ENCODE measurements at places on chromosomes 5 and 9.

DNA sequence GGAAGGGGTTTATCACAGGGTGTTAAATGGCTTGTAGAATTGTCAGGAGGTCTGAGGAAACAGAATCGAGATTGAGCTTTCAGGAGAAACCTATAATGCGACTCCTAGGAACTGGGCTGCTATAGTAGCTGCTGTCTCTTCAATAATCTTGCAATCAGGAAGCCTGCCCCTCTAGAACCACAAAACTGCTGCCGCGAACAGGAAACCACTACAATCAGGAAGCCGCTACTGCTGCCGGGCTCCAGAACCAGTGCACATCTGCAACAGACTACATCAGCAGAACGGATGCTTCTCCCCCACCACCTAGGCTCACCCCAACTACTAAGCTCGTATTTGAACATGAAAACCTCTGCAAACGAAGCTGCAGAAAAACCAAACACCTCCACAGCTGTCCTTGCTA lies 31.6 kb downstream of the TNFSF8 start:
- no peak for DNase-seq

- no peak for DNase-seq
These were observed 41.7 kb downstream of the ICE1 start for GRCh38 chr5:5464036-5464715.

GRCh38 chr5:149674686-149675085 lies 55.4 kb upstream of the PPARGC1B start:
- no peak for DNase-seq

GRCh38 chr9:116027096-116027495 lies 126.5 kb upstream of the PAPPA start:
- no peak for DNase-seq

GRCh38 chr9:82149501-82149946 lies 161.0 kb downstream of the SPATA31D1 start:
- DNase-seq, result no peak

GRCh38 chr5:87383216-87383615 lies 29.5 kb downstream of the CCNH start:
- DNase-seq, result no peak

GRCh38 chr9:2236850-2237249 lies 221.7 kb downstream of the SMARCA2 start:
- DNase-seq, result no peak

GRCh38 chr9:80382211-80382891 lies 810.6 kb downstream of the TLE4 start:
- DNase-seq, result no peak

DNA sequence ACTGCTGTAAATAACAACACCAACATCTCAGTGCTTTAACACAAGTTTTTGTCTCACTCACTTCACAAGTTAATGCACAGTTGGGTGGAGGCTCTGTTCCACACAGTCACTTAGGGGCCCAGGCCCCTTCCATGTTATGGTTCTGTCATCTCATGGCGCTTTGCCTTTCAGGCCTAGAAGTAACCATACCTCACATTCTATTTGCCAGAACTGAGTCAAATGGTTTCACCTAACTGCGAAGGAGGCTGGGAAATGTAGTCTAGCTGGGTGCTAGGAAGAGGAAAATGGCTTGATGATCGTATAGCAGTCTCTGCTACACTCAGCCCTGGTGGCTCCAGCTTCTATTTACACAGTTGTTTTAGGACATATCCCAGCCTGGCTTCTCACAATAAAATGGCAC lies 23.1 kb upstream of the MVB12B start:
- DNase-seq, result no peak

GRCh38 chr5:73705364-73705763 lies 79.4 kb downstream of the ARHGEF28 start:
- no peak for DNase-seq

- DNase-seq, result no peak
These were observed 105.0 kb downstream of the SEMA6A start for GRCh38 chr5:116469631-116470030.

DNA sequence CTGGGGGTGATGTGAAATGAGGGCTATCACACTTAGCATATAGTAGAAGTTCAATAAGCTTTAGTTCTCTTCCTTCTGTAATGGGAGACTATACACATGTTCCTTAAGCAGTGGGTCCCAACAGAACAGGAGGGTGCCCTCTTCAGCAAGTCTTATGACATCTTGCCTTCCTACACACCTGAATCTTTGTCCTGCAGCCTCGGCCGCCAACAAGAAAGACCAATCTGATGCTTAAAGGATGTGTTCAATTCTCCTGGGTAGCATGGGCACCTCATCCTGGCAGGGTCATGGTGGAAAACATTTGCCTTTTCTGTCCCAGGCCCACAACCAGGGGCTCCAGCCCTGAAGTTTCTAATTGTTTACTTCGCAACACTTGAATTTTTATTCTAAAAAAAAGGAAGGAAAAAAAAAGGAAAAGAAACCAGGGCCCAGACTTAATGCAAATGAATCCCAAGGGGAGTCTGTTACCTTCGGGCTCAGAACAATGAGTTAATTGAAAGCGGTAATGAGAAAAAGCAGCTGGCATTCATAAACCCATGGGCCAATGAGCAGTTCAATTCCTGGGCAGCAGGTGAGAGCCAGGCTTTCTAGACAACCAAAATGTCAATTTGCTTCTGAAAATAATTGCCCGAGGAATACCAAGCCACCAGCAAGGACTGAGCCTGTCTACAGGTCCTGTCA lies 26.2 kb upstream of the SMAD5 start:
- no peak for DNase-seq

GRCh38 chr5:1103505-1104326 lies 8.1 kb downstream of the SLC12A7 start:
- DNase-seq, result no peak

GRCh38 chr9:93207326-93207814 lies 23.4 kb downstream of the WNK2 start:
- no peak for DNase-seq

DNA sequence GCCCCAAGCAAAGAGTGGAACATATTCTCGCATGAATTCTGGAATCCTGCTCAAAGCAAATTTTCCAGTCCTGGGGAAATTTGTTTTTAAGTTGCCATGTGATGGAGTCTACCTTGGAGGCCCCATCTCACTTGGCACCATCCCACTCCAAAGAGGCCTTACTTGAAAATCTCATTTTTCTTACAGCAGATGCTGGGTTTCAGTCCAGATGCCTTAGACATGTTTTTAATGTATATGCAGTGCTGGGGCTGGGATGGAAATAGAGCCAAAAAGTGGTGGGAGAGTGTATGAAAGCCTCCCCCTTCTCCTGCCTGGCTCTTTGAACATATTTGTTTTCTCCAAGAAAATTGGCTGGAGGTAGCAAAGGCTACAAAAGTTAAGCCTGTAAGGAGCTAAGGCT lies 493.7 kb downstream of the ENC1 start:
- DNase-seq, result no peak

GRCh38 chr9:124377551-124378406 lies 37.5 kb downstream of the PSMB7 start:
- DNase-seq, result no peak
